GM23338 (cell line): ENCODE measurements at places on chromosomes 12 and 14. TPM values are rescaled to one million over a fixed set of nuclear protein-coding genes. Genes with fewer than 3 reads are reported as not detected.

The EMP1 gene
- total RNA-seq, result 0.07 TPM in 1 of 2 replicates, not detected in the other

The TAS2R7 gene
- not detected in 2 replicates for total RNA-seq

The KLRC4 gene
- total RNA-seq, result not detected in 2 replicates

The MIPOL1 gene
- 21.7 and 24.8 TPM in 2 replicates for total RNA-seq

The TTC7B gene
- 16.5 and 28.6 TPM in 2 replicates for total RNA-seq
